ENCODE measurements at places on chromosomes 6 and 20.

GRCh38 chr6:10332111-10332510, 82.8 kb downstream of the TFAP2A start:
- no peak for DNase-seq

DNA sequence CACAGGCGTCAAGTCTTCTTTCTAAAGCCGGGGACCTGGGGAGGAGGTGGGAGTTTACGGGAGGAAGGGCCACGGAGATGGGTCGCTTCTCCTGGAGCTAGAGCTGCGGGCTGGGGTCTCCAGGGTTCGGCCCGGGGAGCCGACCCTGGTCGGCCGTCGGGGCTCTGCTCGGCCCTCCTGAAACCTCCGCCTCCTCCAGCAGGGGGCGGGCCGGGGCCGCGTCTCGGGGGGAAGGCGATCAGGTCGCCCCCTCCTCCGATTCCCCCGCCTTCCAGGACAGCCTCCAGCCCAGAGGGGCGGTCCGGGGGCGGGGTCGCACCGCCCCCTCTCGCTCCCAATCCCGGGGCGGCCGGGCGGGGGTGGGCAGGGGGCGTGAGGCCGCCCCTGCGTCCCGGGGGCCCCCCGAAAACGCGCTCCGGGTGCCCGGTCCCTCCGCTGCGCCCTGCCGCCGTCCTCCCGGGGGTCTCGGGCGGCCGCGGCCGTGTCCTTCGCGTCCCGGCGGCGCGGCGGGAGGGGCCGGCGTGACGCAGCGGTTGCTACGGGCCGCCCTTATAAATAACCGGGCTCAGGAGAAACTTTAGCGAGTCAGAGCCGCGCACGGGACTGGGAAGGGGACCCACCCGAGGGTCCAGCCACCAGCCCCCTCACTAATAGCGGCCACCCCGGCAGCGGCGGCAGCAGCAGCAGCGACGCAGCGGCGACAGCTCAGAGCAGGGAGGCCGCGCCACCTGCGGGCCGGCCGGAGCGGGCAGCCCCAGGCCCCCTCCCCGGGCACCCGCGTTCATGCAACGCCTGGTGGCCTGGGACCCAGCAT, at the start of gene CEBPB:
TSS of gene CEBPB (plus strand) at position 580 of the 814 bp plus-strand sequence. CDS start at position 784, 204 bp downstream.
- DNase-seq: peak; percentile 91

DNA sequence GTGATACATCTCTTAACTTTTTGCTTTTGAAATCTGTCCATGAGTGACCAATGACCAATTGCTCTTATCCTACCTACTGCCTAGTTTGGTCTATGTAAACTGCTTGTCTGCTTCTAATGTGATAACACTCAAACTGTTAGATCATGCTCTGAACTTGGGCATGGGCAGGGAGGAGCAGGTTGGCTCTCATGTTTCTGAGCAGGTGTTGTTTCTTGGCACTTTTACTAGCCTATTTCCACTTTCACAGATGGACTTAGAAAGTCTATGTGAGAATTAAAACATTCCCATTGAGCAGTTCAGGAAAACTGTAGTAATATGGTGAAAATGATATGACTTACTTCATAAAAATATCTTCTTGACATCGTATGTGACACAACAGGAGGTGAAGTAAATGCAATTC, 538.4 kb downstream of the HACE1 start:
- DNase-seq: no peak

GRCh38 chr6:75419416-75419815, 74.2 kb downstream of the FILIP1 start:
- DNase-seq: no peak

GRCh38 chr6:155310596-155310995, 3.7 kb downstream of the TFB1M start:
- DNase-seq: peak; percentile 58

DNA sequence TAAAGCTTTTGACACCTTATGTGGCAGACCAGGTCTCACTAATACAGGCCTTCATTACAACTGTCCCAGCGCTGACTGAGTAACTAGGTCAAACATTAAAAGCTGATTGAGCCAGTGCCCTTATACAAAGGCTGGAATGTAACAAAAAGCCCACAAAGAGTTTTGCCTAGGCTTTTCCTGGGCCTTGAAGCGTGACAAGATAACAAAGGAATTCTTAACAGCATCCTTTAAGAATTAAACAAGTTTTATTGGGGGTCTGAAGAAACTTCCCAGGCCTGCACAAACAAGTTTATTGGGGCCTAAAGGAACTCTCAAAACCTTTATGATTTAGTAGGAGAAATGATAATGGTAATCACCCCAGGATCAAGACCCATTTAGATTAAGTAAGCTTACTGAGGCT, 267.6 kb upstream of the FAM83B start:
- DNase-seq: peak; percentile 68

GRCh38 chr6:150410399-150410798, 41.6 kb downstream of the IYD start:
- no peak for DNase-seq

- peak; percentile 9 for DNase-seq
Measured at GRCh38 chr6:132247381-132248159, 153.7 kb downstream of the MOXD1 start.

DNA sequence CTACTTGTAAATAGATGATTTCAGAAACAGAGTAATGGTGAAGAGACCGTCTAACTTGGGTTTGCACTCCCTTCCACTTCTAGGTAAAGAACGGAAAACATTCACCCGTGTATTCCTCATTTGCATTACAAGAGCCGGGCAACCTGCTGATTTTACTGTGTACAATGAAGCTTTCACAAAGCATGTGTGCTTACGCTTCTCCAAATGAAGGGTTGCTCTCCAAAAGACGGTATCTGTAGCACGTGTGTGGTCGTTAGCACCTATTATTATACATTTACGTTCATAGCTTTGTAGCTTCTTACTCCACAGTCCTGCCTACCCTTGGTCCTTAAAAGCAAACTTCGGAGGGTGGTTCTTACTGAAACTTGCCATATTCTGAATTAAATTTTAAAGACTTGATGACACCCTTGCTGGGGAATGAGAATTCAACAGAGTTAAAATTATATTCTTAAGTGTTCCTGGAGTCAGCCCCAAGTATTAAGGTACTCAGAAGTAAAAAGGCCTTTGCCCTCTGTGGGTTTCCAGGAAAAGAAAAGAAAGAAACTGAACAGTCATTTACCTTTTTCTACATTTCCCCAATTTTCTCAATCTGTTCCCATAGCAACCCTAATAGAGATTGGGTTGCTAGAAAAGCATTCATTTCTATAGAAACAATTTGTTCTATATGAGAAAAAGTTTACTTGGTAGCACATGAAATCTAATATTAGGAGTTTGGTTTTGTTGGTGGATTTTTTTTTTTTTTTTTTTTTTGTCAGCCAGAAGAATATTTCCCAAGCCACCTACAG, 61.9 kb upstream of the KCNG1 start:
- no peak for DNase-seq
